Ascending aorta (tissue), 2 donors: ENCODE measurements at places on chromosomes 3 and 15. TPM values are rescaled to one million over a fixed set of nuclear protein-coding genes. Genes with fewer than 3 reads are reported as not detected.

DNA sequence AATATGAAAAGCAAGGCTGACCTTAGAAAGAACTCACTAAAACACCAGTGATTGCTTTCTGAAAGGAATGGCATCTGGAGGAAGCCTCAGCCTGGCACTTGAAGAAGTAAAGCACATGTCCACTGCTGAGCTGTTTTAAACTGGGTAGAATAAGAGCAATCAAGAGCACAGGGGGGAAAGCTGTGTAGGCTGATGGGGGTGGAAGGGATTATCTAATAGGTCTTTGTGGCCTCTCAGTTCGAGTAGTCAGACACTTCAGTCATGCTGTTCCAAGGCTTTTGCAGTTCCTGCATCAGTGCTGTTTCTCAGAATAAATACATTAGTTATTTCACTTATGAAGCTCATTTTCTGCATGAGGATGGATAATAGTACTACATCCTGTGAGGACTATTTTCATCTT lies 22.6 kb downstream of the CCDC191 start:
- H3K27me3 ChIP-seq, result no peaks in the 10 kb centered on the region
- H3K27ac ChIP-seq, result no peak overlapping the region
- H3K4me3 ChIP-seq, result no peak overlapping the region
- H3K36me3 ChIP-seq, result peaks cover 8% of the 10 kb centered on the region
- H3K4me1 ChIP-seq, result no peaks in the 10 kb centered on the region
- DNase-seq, result no peak

DNA sequence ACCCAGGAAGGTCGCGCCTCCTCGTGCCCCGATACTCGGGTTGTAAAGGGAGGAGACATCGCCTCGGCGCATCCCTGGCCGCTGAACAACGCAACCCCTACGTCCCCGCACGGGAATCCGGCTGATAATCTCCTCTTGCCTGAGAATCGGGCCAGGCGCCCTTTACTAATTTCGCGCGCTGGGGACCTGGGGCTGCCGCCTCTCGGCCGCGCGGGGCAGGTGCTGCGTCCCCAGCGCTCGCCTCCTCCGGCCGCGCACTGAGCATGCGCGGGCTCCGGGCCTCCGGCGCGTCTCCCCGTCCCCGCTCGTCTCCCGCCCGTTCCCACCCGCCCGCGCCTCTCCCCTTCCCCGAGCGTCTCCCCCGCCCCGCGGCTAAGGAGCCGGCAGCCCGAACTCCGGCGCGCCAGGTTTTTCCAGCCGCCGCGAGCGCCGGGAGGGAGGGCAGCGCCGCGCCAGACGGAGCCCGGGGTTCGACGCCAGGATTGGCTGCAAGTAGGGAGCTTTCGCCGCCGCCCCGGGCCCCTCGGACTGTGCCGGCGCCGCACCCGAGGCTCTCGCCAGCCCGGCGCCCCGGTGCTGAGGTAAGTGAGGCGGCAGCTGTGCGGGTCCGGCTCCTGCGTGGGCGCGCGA lies at the start of gene CNTN4:
Gene CNTN4 (plus strand): TSS at position 469 of the 630 bp plus-strand sequence.
- peak; percentile 88 for DNase-seq
- H3K4me3 ChIP-seq, result peak within 1 kb of the TSS; percentile 77
- H3K4me1 ChIP-seq, result no peaks in the 10 kb centered on the region
- H3K27ac ChIP-seq, result peak within 1 kb of the TSS; percentile 93
- no peaks in the 10 kb centered on the region for H3K27me3 ChIP-seq

GRCh38 chr15:40873694-40874561 lies at the start of gene RHOV:
TSS of gene RHOV (minus strand) at chr15:40874234. CDS start at chr15:40874139, 95 bp downstream.
- H3K36me3 ChIP-seq, result no peaks in the 10 kb centered on the region
- H3K4me3 ChIP-seq, result peak within 1 kb of the TSS; percentile 73
- H3K4me1 ChIP-seq, result peaks cover 2% of the 10 kb centered on the region
- DNase-seq, result peak; percentile 71
- no peak within 1 kb of the TSS for H3K27ac ChIP-seq
- H3K27me3 ChIP-seq, result no peaks in the 10 kb centered on the region

DNA sequence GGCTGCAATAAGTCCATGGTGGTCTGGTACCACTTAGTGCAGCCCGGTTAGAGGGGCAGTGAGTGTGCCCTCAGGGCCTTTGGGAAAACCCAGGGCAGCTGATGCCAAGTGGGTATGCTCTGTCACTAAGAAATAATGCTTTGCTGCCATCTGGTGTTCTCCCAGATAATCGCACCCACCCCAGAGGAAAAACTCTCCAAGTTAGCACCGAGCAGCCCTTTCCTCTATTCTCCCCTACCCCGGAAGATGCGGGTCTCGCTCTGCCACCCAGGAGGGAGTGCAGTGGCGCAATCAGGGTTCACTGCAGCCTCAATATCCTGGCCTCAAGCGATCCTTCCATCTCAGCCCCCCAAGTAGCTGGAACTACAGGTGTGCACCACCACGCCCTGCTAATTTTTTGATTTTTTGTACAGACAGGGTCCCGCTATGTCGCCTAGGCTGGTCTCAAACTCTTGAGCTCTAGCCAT lies 21.3 kb upstream of the DAPK2 start:
- no peak overlapping the region for H3K4me3 ChIP-seq
- peak; percentile 81 for DNase-seq
- H3K27ac ChIP-seq, result no peak overlapping the region
- no peaks in the 10 kb centered on the region for H3K4me1 ChIP-seq
- H3K36me3 ChIP-seq, result peaks cover 5% of the 10 kb centered on the region
- H3K27me3 ChIP-seq, result no peaks in the 10 kb centered on the region

ROBO1 gene
- 13.4 TPM for total RNA-seq

PRR23E gene
- not detected for total RNA-seq
